ENCODE measurements at places on chromosomes 16 and 17.

- DNase-seq, result peak; percentile 29
Measured at GRCh38 chr17:64398320-64398719, 7.7 kb upstream of the PECAM1 start.

DNA sequence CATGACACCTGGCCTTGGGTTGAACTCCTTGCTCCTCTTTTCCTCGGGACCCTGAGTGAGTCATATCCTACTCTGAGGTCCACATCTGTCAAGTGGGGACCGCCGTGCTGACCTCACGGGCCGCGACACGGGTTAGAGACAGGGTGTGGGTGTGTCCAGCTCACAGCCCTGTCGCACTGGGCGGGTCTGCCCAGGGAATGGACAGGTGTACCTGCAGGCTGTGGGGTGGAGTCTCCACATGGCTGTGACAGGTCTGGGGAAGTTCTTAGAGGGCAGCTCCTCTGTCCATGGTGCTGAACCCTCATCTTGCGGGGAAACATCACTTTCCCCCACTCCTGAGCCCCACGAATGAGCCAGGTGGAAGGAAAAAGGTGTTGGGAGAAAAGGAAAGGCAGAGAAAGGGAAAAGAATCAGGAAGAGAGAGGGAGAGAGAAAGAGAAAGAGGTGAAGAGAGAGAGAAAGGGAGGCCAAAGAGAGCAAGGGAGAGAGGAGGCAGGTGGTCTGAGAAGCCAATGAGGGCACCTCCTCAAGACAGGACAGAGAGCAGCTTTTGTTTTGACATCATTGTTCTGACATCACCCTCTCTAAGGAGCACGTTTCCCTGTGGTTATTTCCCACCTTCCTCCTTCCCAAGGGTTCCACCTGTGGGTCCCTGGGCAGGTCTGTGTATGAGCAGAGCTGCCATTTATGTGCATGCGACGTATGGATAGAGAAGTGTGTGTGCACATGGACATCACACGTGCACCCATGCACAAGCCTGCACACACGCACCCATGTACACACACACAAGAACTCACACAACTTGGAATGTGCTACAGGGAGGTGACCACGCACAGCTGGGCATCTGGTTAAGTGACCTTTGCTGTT lies 32.6 kb upstream of the CBFA2T3 start:
- DNase-seq, result peak; percentile 20

GRCh38 chr17:4536259-4536741 lies 18.9 kb downstream of the MYBBP1A start:
- DNase-seq, result no peak

- DNase-seq, result no peak
Measured at GRCh38 chr17:61368832-61369450, 30.7 kb upstream of the TBX2 start.

- peak; percentile 10 for DNase-seq
Measured at GRCh38 chr17:75535119-75535537, 9.6 kb downstream of the LLGL2 start.

GRCh38 chr17:45844695-45845375 lies at the start of gene SPPL2C:
Gene SPPL2C (plus strand): TSS chr17:45844881. CDS start chr17:45844907, 26 bp downstream.
- DNase-seq, result no peak

- no peak for DNase-seq
Measured at GRCh38 chr16:89826531-89827382, 1.5 kb upstream of the SPIRE2 start.

DNA sequence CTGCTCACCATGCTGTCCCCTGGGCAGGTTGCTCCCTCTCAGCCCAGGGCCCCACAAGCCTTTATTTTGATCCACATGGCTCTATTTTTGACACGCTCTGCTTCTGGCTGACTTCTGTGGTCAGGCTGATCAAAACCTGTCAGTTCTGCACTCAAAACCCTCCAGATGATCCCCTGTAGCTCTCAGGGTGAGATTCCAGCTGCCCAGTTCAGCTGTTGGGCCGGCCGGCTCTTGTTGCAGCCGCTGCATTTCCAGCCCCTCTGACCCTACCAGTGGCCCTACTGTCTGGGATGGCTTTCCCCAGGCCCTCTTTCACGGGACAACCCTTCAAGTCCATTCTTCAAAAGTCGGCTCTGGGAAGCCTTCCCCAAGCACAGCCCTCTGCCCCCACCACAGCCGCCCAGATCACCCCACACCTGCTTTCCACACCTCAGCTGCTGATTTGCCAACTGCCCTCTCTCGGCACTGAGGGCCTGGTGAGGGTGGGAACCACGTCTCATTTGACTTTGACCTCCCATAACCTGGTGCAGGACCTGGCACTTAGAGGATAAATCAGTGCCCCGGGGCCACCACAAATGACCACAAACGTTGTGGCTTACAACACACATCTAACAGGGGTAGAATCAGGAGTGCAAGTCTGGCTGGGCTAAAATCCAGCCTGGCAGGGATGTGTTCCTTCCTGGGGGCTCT lies 16.3 kb upstream of the CACNG4 start:
- no peak for DNase-seq

DNA sequence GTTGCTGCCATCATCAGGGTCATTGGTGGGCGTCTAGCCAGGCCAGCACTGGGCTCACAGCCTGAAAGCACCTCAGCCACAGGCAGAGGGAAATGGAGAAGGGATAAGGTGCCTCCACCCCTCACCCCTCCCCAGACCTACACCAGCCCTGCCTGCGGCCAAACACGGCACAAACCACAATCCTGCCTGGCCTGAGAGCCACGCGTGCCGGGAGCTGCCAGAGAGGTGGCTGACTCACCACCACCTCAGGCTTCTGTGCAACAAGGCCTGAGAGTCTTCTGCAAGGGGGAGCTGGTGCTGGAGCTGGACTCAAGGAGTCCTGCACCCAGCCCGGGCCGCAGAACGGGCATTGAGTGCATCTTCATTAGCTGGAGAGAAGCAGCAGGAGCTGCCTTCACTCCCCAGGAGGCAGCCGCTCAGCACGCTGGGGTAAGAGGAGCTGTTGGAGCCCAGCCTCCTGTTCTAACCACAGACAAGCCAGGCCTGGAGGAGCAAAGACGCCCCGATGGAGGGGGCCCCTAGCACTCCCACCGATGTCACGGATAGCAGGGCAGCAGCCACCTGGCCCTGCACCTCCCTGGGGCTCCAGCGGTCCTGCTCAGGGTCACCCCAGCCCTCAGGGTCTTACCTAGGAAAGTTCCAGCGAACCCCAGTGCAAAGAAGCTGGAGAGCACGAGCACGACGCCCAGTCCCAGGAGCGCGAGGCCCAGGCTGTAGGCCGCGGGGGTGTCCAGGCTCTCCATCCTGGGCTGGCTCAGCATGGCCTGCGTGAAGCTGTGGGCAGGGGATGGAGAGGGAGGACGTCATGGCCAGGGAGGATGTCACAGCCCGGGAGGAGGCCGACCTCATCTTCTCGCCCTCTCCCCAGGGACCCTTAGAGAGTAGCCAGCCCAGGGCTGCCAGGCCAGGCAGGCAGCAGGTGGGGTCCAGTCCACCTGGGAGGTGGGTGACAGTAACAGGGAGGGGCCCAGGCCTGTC lies 16.0 kb upstream of the RASD1 start:
- DNase-seq, result no peak

DNA sequence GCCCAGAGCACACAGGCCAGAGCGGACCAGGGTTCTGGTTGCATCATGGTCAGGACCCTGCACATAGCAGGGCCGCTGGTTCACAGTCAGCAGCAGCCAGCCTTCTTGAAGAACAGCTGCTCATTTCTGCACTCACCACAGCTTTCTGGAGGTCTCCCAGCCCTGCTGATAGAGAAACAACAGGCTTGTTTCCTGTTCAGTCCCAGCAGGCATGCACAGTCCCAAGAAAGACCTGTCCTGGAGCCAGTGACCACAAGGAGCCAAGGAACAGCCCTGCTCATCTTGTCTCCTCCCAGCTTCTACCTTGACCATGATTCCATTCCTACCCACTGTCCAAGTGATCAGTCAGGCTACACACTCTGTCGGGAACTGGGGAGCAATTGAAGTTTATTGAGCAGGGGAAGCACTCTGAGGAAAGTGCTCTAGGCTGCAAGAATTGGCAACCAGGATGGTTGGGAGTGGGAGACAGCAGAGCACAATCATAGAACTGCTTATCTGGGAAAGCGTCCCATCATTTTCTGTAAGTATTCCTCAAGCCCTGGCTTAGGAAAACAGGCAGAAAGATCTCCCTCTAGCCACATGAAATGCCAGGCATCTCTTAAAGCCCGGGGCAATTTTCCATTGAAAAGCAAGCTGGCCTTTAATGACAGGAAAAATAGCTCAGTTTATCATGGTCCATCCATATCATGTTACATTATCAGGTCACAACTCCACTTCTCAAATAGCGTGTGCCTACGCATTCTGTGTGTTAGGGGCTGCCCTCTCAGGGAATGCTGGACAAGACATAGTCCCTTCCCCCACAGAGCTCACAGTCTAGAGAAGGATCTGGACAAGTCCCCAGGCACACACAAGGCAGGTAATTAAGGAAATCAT lies 155.4 kb upstream of the FOXF1 start:
- DNase-seq, result no peak

DNA sequence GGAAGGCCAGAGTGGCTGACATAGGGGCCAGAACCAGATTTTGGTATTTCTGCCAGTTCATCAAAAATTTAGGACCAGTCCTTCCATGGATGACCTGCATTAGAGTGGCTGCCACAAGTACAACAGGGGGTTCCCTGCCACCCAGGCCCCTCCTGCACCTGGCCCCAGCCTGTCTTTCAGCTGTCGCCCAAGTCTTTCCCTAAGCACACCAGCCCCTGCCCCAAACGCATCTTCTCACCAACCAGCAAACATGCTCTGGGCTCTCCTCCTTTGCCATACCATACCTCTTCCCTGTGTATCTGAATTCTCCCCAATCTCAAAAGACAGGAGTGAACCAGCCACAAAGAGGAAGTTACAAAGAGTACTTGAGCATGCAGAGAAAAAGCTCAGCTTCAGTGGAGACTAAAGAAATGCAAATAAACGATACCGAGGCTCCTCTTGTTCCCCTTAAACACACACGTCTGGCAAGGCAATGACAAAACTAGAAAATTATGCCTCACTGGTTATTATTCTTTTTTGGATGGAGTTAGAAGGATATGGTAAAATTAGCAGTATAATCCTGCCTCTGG lies 130.6 kb downstream of the DYNLRB2 start:
- DNase-seq, result no peak

GRCh38 chr17:33494151-33494550 lies 201.1 kb upstream of the ASIC2 start:
- DNase-seq, result no peak

DNA sequence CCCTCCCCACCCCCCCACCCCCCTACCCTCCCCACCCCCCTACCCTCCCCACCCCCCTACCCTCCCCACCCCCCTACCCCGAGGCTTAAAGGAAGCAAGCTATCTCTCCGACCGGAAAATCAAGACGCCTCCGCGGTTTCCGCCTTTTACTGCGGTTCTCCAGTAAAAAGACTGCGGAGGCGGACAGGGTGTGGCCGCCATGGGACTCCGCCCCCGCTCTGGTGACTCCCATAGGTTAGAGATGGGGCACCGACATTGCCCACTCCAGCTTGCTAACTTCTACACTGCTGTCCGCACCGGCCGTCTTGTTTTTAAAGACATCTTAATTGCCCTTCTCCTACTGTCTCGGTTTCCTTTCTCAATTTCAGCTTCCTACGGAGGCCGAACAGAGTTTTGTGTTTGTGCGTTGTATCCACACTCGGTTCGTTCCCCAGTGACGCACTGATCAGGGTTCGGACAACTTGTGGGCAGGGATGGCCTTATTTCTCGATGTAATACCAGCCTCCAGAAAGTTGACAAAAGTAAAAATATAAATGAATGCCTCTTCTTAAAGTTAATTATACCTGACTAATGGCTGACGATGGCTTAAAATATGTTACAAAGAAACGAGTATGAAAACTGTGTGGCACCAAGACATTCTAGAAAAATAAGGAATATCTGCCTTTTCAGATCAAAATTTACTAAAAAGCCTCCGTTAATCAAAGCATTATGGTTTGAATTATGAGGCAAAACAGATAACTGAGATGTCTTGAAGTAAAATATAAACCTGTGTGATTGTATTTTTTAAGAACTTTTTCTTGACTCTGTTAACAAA lies 1.1 kb upstream of the ZNF200 start:
- DNase-seq, result peak; percentile 40

DNA sequence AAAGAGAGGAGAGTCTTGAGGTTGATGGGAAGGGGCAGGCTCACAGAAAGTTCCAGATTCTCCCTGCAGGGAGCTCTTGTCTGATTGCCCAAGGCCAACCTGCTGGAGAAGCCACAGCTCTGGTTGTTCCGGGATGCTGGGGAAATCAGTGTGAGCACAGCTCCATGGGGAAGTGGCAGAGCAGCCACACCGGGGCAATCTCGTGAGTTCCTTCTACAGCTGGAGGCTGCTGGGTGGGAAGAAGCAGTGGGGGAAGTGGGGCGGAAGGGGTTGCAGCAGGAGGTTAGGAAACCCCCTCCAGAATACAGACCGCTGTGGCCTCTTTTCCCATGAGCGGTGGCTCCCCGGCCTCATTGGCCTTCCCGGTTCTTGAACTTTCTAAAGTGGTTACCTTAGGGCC lies 34.0 kb downstream of the KIAA0513 start:
- DNase-seq, result no peak

DNA sequence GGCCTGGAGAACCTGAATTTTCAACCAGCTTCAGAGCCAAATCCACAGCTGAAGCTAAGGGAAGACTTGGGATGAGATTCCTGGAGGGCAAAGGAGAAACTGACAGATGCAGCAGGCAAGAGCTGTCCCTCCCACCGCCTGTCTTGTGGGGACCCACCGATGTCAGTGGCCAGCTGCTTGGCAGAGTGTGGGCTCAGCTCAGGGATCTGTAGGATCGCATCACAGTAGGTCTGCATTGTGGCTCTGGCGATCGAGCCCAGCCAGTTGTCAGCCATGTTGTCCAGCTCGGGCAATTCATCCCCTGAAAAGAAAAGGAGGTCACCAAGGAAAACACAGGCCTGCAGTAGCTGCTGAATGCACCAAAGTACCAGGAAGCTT lies 60.8 kb downstream of the COG7 start:
- no peak for DNase-seq

- DNase-seq, result no peak
Measured at GRCh38 chr16:55856950-55857349, 18.2 kb downstream of the CES5A start.

DNA sequence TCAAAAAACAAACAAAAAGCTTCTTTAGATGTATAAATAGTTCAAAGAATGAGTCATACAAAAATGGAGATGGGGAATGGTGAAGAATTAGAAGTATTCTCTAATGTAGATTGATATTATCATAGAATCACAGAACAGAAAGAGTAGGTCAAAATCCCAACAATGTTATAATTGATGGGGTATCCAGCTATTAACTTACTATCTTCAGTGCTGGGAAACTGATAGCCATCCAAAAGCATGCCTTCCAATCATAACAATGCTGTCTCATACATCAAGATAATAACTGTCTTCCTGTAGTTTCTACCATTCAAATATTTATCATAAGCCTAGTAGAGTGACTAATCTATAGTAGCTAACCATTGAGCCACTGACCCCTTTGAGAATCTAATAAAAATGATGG lies 26.7 kb upstream of the GNAO1 start:
- no peak for DNase-seq

Measured in stimulated activated naive CD4-positive, alpha-beta T cell (primary cell).